Skin of body (tissue), 3 donors: ENCODE measurements at places on chromosomes 6 and 20. TPM values are rescaled to one million over a fixed set of nuclear protein-coding genes. Genes with fewer than 3 reads are reported as not detected.

The RPS6KA2 gene
- 11.7 TPM for total RNA-seq

The HUS1B gene
- total RNA-seq = 1.1 TPM

The RIPOR2 gene
- total RNA-seq = 13.6 TPM

The AIG1 gene
- total RNA-seq = 22.8 TPM

The KCNK17 gene
- 0.10 TPM for total RNA-seq

The ME1 gene
- 11.4 TPM for total RNA-seq

The ZSCAN31 gene
- total RNA-seq = 10.1 TPM

The SLC22A23 gene
- 11.8 TPM for total RNA-seq

The ERVFRD-1 gene
- total RNA-seq = 0.10 TPM

The PSORS1C1 gene
- 5.9 TPM for total RNA-seq
